ENCODE measurements at places on chromosomes 7 and 10. TPM values are rescaled to one million over a fixed set of nuclear protein-coding genes. Genes with fewer than 3 reads are reported as not detected.
A peak's percentile ranks its signal among the peaks of the same experiment; 100 is the strongest.

The CALCR gene
- total RNA-seq: not detected

DNA sequence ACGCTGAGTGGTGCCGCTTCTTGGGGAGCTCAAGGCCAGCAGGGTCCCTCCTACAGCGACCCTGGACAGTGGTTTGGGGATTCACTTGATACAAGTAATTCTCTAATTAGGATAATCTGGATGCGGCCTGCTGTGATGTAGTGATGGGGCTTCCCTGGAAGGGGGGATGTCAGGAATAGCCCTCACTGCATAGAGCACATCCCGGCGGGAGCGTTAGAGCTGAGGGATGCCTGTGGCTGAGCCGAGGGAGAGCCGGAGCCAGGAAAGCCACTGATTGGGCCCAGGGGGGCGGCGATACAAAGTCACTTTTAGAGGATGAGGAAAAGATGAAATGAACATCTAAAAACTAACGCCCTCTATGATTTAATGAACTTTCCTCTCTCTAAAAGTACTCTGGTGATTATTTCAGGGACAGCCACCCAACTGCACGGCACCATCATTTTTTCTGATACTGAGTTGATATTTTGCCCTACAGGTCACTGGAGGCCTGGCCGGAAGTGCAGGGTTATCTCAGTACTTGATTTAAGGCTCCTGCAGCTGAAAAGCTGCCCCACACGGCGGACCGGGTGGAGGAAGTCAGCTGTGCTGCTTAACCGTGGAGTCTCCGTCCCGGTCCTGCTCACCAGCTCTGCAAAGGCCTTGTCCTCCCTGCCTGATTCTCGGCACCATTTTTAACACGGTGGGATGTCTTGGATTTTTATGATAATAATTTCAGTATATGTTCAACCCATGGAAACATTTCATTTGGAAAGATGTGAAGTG is 518.8 kb downstream of the DNAJB6 start:
- no peak overlapping the region for H3K4me3 ChIP-seq
- no peak for DNase-seq
- no peaks in the 10 kb centered on the region for H3K36me3 ChIP-seq
- H3K4me1 ChIP-seq: peaks cover 11% of the 10 kb centered on the region
- H3K27ac ChIP-seq: no peak overlapping the region

The KEL gene
- not detected for total RNA-seq

DNA sequence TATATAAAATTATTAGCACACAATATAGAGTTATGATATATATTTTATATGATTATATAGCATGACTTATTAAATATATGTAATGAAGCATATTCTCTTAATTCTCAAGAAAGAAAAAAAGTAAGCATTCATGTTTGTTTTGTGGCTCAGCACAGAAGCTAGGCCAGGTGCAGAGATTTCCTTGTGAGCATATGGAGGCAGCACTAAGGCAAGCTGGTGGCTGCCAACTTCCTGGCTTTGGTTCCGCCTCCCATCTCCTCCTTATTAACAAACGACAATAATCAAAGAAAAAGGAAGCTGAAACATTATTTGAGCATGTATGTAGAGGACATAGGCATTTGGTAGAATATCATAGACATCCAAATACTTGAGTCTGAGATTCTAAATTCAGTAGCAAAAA is 130.3 kb downstream of the ST7 start:
- H3K27ac ChIP-seq: no peak overlapping the region
- no peaks in the 10 kb centered on the region for H3K36me3 ChIP-seq
- no peak overlapping the region for H3K4me3 ChIP-seq
- DNase-seq: no peak
- peaks cover 11% of the 10 kb centered on the region for H3K27me3 ChIP-seq
- peaks cover 15% of the 10 kb centered on the region for H3K4me1 ChIP-seq

DNA sequence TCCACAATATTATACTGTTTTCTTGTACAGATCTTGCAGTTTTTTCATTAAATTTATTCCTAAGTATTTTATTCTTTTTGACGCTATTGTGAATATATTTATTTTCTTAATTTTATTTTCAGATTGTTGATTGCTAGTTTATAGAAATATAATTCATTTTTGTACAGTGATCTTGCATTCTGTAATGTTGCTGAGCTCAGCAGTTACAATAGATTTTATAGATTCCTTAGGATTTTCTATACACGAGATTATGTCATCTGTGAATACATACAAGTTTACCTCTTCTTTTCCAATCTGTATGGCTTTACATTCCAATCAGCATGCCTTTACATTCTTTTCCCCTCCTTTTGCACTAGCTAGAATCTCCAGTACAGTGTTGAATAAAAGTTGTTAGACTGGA is 130.0 kb downstream of the C1GALT1 start:
- no peaks in the 10 kb centered on the region for H3K4me1 ChIP-seq
- no peak overlapping the region for H3K27ac ChIP-seq
- no peaks in the 10 kb centered on the region for H3K27me3 ChIP-seq
- no peak for DNase-seq

- no peak overlapping the region for H3K27ac ChIP-seq
- H3K36me3 ChIP-seq: peaks cover 1% of the 10 kb centered on the region
- DNase-seq: no peak
- H3K4me3 ChIP-seq: no peak overlapping the region
Measured at GRCh38 chr10:13990392-13990805, 340.3 kb downstream of the FRMD4A start.

The XPNPEP1 gene
- total RNA-seq: 85.1 TPM

DNA sequence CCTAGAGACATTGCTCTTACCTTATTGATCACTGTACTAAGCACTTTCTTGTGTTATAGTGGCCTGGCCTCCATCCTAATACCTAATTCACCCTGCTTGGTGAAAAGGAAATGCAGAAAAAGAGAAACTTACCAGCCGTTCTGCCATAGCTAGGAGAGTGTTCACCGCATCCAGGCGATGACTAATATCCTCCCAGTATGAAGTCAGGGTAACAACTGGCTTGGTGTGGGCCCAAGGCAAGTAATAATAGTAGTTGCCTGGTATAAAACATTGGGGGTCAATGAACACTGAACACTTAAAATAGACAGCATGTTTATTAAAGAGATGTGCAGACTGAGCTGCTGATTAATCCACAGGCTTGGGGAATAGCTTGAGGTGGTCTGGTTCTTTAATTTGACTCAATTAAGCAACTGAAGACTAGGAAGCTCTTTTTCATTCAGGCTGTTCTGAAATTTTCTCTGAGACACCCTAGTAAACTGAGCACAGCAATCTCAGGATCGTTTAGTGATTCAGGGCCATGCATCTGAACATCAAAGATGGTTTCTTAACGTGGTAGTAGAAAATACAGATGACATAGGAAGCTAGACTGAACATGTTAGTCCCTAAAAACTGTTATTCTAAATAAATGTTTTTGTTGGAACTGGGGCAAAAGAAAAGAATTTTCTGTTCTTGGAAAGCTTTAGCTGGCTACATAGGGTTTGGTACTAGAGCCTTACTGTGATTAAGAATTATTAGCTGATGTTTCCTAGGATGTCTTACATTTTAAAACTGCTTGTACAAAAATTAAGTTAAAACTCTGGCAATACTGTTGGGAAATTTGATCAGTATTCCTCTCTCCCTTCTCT is 102.2 kb downstream of the MYOF start:
- peak overlapping the region; percentile 96 for H3K27ac ChIP-seq
- DNase-seq: peak; percentile 35
- no peaks in the 10 kb centered on the region for H3K27me3 ChIP-seq

The DNAJC12 gene
- 25.0 TPM for total RNA-seq

- no peak for DNase-seq
- H3K4me1 ChIP-seq: peaks cover 25% of the 10 kb centered on the region
- no peak overlapping the region for H3K4me3 ChIP-seq
- no peak overlapping the region for H3K27ac ChIP-seq
Measured at GRCh38 chr7:140869430-140869829, 55.3 kb downstream of the BRAF start.

GRCh38 chr10:61882621-61883370 is 18.7 kb upstream of the ARID5B start:
- no peak overlapping the region for H3K4me3 ChIP-seq
- H3K36me3 ChIP-seq: no peaks in the 10 kb centered on the region
- peaks cover 1% of the 10 kb centered on the region for H3K27me3 ChIP-seq
- H3K4me1 ChIP-seq: peaks cover 19% of the 10 kb centered on the region
- no peak for DNase-seq

GRCh38 chr10:102229810-102230263 is 3.7 kb downstream of the ELOVL3 start:
- peaks cover 21% of the 10 kb centered on the region for H3K4me1 ChIP-seq
- H3K36me3 ChIP-seq: no peaks in the 10 kb centered on the region
- peaks cover 57% of the 10 kb centered on the region for H3K27me3 ChIP-seq
- H3K27ac ChIP-seq: no peak overlapping the region
- DNase-seq: peak; percentile 81

DNA sequence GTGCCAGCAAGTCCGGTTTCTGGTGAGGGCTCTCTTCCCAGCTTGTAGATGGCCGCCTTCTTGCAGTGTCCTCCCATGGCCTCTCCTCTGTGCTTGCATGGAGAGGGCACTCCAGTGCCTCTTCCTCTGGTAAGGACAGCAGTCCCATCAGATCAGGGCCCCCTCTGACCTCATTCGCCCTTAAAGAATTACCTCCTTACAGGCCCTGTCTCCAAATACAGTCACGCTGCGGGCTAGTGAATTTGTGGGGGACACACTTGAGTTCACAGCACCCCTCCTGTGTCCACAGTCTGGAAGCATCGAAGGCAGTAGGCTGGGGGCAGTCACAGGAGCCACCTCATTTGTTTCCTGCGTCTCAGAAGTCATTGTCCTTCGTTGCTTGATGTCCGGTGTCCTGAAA is 54.6 kb downstream of the LHPP start:
- H3K4me1 ChIP-seq: no peaks in the 10 kb centered on the region
- no peak for DNase-seq
- no peaks in the 10 kb centered on the region for H3K27me3 ChIP-seq
- no peaks in the 10 kb centered on the region for H3K36me3 ChIP-seq
- no peak overlapping the region for H3K27ac ChIP-seq
- no peak overlapping the region for H3K4me3 ChIP-seq

The ZSWIM8 gene
- 54.2 TPM for total RNA-seq

- H3K4me3 ChIP-seq: no peak overlapping the region
- H3K27me3 ChIP-seq: no peaks in the 10 kb centered on the region
- no peaks in the 10 kb centered on the region for H3K4me1 ChIP-seq
- H3K27ac ChIP-seq: no peak overlapping the region
- H3K36me3 ChIP-seq: no peaks in the 10 kb centered on the region
- no peak for DNase-seq
Measured at GRCh38 chr7:31549611-31550010, 35.7 kb downstream of the ITPRID1 start.

DNA sequence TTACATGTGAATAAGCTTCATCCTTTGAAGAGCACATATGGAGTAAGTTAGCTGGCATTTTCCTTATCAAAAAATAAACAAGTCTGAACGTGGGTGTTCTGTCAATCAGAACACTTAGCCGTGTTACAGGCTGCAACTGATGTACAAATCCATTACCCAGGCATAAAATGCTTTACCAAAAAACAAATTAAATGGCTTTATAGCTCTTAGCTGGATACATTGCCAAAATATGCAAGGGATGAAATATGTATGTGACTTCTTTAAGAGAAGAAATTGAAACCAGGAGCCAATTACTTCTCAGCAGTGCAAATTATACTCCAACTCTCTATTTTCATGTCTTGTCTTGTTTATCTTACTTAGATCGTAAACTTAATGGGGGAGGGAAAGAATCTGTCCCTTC is 214.8 kb downstream of the DGKB start:
- DNase-seq: no peak
- H3K27ac ChIP-seq: no peak overlapping the region
- no peaks in the 10 kb centered on the region for H3K36me3 ChIP-seq

- DNase-seq: no peak
- no peak overlapping the region for H3K4me3 ChIP-seq
- H3K27me3 ChIP-seq: no peaks in the 10 kb centered on the region
- no peaks in the 10 kb centered on the region for H3K36me3 ChIP-seq
Measured at GRCh38 chr7:34762764-34763163, 104.7 kb downstream of the NPSR1 start.

The EN2 gene
- total RNA-seq: not detected
